Stimulated activated naive CD4-positive, alpha-beta T cell treated with Interleukin-2 at 50 U/mL for 16 hours (primary cell): ENCODE measurements at places on chromosomes 7 and 10.

GRCh38 chr10:94123258-94123995 is 129.7 kb downstream of the PLCE1 start:
- no peak for DNase-seq

DNA sequence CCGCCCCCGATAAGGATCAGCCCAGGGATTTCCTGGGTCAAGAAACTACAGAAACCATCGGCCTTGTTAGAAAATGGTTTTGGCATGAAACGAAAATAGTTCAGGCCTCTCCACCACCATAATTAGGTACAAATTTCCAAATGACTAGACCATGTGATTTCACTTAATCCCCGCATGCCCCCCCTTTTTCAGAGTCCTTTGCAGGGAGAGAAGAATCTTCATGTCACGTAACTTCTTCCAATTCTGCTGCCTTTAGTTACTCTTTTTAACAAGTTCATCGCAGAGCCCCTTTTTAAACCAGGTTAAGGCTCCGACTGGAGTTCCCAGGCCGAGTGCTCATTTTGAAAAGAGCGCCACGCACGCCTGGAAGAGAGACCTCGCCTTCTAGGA is 3.4 kb downstream of the PDGFA start:
- DNase-seq = no peak

- DNase-seq = no peak
Measured at GRCh38 chr7:138458576-138459412, 1.3 kb upstream of the TRIM24 start.

DNA sequence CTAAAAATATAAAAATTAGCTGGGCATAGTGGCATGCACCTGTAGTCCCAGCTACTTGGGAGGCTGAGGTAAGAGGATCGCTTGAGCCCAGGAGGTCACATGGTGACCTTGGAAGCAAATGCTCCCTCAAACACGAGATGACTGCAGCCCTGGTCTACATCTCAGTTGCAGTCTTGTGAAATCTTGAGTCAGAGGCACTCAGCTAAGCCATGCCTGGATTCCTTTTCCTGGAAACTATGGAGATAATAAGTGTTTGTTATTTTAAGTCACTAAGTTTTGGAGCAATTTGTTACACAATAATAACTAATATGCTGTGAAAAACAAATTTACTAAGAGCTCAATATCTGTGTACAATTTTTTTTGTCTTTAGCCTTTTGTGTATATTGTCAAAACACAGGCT is 284.3 kb upstream of the KAT6B start:
- DNase-seq = no peak

DNA sequence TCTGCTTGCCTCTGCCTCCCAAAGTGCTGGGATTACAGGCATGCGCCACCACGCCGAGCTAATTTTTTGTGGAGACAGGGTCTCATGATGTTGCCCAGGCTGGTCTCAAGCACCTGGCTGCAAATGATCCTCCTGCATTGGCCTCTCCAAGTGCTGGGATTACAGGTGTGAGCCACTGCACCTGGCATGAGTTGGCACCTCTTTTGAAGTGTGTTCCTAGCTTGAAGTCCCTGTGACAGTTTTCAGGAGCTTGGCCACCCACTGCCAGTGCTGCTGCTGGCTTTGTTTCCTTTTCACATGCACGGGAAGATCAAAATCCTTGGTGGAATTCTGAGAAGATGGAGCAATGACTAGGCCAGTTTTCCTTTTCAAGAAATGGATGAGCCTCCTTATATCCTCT is 126.3 kb downstream of the NRP1 start:
- no peak for DNase-seq

DNA sequence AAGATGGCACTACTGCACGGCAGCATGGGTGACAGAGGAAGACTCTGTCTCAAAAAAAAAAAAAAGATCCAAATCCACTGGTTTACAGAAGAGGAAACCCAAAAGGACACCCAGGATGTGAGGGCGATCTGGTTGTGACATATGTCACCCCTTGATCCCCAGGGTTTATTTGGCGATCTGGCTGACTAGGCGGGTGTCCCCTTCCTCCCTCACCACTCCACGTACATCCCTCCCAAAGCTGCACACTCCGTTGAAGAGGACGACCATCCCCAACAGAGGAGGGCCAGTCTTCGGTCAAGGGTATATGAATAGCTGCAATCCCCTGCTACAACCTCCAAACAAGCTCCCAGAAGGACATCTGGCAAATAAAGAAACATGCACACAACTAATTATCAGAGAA is 111.6 kb downstream of the HTR5A start:
- DNase-seq = no peak

GRCh38 chr7:98995111-98995510 is 116.8 kb downstream of the TRRAP start:
- DNase-seq = no peak

DNA sequence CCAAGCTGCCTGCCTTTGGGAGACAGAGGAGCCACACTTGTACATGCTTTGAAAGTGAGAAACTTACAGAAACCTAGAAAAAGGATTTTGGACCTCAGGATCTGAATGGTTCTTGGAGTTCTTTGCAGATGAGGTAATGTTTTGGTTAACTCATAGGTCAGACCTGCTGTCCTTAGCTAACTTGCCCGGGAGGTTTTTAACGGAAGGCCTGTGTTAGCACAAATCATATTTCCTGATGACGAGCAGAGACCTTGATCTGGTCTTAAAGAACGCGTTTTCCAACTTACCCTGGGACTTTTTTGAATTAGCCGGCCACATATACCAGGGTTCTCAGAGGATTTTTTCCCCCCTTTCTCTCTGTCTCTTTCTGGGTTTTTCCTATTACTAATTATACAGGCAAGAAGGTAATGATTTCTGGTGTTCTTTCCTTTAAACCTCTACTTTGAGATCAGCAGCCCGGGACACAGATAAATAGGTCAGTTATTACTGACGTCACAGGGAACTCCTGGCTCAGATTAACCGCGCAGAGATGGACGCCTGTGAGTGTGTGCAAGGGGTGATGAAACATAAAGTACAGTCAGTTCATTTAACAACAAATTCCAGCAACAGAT is 101.7 kb upstream of the KLF6 start:
- no peak for DNase-seq

DNA sequence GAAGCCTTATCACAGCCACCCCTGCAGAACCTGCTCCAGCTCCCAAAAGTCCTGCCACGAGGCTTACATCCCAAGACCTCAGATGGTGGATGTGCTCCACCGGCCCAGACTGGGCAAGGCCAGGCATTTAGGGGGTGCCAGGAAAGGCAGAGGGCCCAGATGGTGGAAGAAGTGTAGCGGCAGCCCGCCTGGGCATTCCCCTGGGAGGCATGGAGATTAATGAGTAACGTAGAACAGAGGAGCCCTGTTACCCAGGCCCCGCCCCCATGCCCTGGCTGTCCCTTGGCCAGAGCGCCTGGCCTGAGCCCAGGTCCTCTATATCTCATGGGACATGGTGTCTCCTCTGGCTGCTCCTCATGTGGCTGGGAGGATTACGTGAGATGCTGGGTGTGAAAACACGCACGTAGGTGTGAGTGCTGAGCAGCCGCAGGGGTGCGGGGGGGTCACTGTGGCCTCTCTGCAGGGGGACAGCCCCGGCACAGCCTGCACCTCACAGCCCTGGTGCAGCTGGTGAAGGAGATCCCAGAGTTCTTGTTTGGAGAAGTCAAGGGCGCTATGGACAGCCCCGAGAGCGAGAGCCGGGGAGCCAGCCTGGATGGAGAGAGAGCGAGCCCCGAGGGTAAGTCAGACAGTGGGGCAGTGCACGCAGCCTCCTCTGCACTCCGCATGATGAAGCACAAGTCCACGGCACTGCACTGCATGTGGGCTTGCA is 52.9 kb downstream of the ZNF467 start:
- DNase-seq = no peak

GRCh38 chr10:13925971-13926780 is 339.4 kb downstream of the PRPF18 start:
- no peak for DNase-seq

DNA sequence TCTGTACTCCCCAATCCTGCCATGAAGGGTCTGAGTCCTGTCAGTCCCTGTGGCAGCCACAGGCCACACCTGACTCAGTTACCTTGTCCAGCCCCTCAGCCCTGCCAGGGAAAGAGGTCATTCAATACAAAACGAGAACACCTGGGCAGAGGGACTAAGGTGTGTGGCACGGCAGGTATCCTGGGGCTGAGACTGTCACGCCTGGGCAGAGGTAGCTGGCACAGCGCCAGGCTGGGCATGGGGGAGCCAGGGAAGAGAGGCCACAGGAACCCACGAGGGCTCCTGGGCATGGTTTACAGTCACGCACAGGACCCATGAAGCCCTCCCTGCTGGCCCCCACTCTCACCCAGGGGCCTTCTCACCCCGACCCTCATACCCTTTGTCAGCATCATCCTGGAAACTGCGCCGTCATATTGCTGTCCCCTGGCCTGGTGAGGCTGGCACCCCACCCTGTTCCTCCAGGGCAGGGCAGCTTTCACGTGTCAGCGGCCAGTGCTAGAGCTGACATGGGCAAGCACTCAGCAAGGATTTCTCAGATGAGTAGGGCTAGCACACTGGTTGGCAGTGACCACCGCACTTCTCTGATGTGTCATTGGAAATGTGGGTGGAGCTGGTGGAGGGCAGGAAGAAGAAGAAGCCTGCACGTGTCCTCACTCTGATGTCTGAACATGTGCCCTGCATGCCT is 42.7 kb downstream of the LRRC18 start:
- DNase-seq = no peak

DNA sequence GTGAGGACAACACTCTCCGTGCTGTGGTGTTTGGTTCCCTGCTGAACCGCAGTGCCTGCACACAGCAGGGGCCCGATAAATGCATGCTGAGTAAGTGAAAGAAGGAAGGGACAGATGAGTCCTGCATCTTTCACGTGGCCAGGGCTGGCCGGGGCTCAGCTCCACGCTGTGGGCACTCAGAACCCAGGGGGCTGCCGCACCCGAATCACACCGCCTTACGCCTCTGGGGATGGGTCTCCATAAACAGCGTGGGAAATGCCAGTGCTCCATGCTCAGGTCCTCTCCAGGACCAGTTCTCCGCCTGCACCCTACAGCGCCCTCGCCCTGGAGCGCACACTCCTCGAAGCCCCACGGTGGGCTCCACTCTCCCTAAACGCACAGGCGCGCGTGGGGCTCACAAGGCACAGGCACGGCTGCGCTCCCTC is 38.1 kb downstream of the RASGEF1A start:
- no peak for DNase-seq

- no peak for DNase-seq
Measured at GRCh38 chr10:131230166-131230565, 81.4 kb downstream of the TCERG1L start.

DNA sequence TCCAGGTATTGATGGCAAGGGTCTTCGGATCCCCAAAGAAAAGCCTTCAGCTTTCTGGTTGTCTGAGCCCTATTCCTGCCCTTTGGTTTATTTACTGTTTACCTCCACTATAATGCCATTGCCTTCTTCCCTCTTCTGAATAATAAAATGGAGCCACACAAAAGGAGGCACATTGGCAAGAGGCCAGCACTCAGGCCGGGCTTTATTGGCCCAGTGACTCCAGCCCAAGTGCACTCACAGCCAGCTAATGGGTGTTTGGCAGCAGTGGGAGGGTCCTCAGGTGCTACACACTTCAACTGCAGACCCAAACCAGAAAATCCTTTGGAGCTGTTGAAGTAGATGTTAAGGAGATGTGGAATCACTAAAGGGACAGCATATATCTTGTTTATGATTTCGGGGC is 336.0 kb downstream of the PLXNA4 start:
- DNase-seq = no peak

- no peak for DNase-seq
Measured at GRCh38 chr10:51590818-51591217, 108.6 kb downstream of the CSTF2T start.

GRCh38 chr10:132229834-132230556 is 43.2 kb downstream of the DPYSL4 start:
- DNase-seq = no peak

DNA sequence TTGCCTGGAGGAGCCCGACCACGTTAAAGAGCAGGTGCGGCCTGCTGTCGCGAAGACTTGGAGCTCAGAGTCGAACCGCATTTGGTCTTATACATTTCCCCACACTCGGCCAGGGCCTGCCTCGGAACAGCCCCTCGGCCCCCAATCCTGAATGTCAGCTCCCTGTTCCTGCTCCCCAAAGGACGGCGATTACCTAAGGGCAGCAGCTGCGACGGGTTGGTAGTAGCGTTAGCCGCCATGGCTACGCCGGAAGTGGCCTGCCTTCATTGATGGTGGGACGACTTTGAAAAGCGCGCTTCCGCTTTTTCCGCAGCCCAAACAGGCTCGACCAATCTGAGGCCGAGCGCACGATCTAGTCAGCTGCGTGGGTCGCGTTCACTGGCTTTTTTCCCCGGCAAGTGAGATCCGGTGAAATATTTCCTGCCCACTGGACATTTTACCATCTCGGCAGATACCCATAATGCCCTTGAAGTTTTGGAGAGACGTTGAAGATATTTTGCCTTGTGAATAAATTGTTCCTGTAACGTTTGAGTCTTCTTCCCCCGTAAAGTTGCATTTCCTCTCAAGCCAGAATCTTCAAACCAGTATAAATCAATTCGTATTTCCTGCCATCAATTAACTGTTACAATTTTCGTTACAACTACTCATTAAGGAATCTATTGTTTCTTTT is at the start of gene LSM5:
Gene LSM5 (minus strand): TSS at position 254 of the 670 bp plus-strand sequence. CDS start 15 bp downstream, at position 239.
- DNase-seq = peak; percentile 90

GRCh38 chr10:375815-376505 is 240.7 kb downstream of the ZMYND11 start:
- no peak for DNase-seq

DNA sequence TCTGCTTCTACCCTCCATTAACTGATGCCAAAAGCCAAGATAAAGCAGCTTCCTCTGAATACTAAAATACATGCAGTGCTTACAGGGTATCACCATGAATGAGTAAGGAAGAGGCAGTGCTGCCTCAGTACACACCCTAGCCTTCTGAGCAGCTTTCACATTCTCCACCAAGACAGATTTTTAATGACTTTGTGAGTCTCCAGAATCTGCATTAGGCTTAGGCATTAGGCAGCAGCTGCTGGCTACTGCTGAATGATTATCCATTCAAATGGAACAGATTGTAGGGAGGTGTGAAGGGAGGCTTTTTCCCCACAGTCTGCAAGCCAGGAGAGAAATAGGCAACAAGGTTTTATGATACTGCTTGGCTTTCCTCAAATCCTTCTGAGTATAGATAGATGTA is 1226.7 kb upstream of the LRRN3 start:
- DNase-seq = no peak
